Trophoblast cell (in vitro differentiated cells and primary cell): ENCODE measurements at places on chromosomes 13 and 19.
A peak's percentile ranks its signal among the peaks of the same experiment; 100 is the strongest.

DNA sequence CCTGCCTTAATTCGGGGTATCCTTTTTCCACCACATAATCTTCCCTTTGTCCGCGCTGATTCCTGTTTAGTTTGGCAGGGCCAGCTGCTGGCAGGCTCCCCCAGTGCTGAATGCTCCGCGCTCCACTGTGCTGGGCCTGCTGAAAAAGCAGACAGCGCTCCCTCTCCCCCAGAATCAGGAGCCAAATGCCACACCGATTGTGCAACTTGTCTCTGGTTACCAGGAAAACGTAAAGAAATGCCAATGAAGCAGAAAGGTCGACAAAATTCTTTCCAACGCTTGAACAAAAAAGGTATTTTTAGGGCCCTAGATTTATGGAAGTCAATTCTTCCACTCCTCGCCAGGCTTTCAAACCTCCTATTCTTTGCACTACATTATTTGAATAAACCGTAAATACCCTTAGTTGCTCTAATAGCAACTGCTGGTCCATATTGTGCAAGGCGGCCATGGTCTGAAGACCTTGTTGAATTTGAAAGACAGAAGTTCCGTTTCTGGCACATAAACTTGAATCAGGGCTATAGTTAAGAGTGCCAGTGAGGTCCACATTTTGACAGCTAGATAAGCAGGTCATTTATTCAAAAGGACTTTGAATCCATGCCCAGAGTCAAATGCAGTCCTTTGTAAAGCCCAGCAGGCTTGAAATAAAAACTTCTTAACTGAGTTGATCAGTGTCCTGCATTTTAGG, 206.7 kb upstream of the RFC3 start:
- no peaks in the 10 kb centered on the region for H3K27me3 ChIP-seq
- no peak for DNase-seq
- H3K36me3 ChIP-seq = no peaks in the 10 kb centered on the region
- H3K27ac ChIP-seq = no peak overlapping the region
- no peak overlapping the region for H3K4me3 ChIP-seq

GRCh38 chr19:16885166-16885565, 3.6 kb upstream of the F2RL3 start:
- H3K4me3 ChIP-seq = no peak overlapping the region
- no peaks in the 10 kb centered on the region for H3K27me3 ChIP-seq
- no peaks in the 10 kb centered on the region for H3K4me1 ChIP-seq
- no peak for DNase-seq

DNA sequence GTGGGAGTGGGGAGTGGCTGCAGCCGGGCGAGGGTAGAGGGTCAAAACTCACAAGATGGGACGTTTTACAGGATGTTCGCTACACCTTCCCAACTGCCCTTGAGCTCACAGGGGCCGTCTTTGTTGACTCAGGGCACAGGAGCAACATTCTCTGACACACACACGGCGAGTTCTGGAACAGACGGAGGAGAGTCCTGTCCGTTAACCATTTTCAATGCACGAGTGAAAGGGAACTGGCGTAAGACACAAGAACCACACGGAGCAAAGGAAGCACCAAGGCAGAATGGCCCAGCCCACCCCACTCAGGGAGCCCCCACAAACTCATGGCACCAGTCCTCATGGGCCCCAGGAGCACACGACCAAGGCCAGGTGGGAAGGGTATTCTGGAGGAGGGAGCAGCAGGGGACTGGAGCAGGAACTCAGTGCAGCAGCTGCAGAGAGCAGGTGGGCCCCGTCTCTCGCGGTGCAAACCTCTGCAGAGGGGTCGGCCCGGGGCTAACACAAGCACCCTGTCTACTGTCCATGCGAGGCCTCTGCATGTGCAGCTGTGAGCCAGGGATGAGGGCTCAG, 37.9 kb upstream of the ISYNA1 start:
- no peaks in the 10 kb centered on the region for H3K27me3 ChIP-seq
- no peak overlapping the region for H3K4me3 ChIP-seq
- no peak for DNase-seq
- peaks cover 17% of the 10 kb centered on the region for H3K4me1 ChIP-seq

DNA sequence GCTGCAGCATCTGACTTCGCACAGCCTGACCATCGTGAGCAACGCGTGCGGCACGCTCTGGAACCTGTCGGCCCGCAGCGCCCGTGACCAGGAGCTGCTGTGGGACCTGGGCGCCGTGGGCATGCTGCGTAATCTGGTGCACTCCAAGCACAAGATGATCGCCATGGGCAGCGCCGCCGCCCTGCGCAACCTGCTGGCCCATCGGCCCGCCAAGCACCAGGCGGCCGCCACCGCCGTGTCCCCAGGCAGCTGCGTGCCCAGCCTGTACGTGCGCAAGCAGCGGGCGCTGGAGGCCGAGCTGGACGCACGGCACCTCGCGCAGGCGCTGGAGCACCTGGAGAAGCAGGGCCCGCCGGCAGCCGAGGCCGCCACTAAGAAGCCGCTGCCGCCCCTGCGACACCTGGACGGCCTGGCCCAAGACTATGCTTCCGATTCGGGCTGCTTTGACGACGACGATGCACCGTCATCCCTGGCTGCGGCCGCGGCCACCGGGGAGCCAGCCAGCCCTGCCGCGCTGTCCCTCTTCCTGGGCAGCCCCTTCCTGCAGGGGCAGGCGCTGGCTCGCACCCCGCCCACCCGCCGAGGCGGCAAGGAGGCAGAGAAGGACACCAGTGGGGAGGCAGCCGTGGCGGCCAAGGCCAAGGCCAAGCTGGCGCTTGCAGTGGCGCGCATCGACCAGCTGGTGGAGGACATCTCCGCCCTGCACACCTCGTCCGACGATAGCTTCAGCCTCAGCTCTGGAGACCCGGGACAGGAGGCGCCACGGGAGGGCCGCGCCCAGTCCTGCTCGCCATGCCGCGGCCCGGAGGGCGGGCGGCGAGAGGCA, 13.6 kb downstream of the C19orf25 start:
- peaks cover 55% of the 10 kb centered on the region for H3K27me3 ChIP-seq
- no peak overlapping the region for H3K27ac ChIP-seq
- no peak overlapping the region for H3K4me3 ChIP-seq

GRCh38 chr13:96090240-96091101, 564 bp downstream of the HS6ST3 start:
- DNase-seq = peak; percentile 12
- H3K27ac ChIP-seq = no peak overlapping the region
- peaks cover 4% of the 10 kb centered on the region for H3K4me1 ChIP-seq
- H3K27me3 ChIP-seq = peaks cover 19% of the 10 kb centered on the region

GRCh38 chr19:55451163-55451964, 8.3 kb upstream of the SHISA7 start:
- H3K4me3 ChIP-seq = no peak overlapping the region
- peaks cover 30% of the 10 kb centered on the region for H3K27me3 ChIP-seq
- H3K36me3 ChIP-seq = peaks cover 5% of the 10 kb centered on the region
- no peak overlapping the region for H3K27ac ChIP-seq

DNA sequence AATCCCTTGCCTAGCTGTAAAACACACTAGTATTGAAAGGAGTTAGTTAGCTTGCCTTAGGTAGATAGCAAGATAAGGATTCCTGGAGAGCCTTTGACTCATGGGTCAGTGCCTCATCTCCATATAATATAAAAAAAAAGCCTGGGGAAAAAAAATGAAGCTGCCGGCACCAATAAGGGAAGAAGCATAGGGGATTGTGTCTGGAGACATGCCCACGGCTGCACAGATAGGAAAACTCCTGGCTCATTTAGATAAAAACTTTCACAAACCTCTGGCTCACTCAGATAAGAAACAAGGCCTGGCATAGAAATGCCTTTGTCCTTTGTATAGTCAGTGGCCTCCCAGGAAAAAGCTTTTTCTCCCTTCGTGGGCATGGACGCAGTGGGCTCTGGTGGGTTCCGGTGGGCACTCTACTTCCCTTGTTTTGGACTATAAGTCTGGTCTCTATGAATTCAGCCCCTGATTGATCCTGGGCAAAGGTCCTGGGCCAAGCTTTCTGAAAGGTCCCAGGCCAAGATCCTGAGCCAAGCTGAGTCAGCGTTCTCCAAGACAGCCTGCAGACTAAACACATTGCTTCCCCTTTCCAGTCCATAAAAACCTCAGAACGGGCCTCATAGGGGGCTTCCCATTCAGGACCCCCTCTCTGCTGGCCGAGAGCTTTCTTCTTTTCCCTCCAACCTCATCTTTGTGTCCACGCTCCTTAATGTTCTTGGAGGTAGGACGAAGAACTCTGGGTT, 4.9 kb upstream of the OR7A17 start:
- no peaks in the 10 kb centered on the region for H3K27me3 ChIP-seq
- no peak overlapping the region for H3K27ac ChIP-seq
- DNase-seq = peak; percentile 65
- H3K36me3 ChIP-seq = no peaks in the 10 kb centered on the region
- H3K4me1 ChIP-seq = no peaks in the 10 kb centered on the region

- no peak overlapping the region for H3K4me3 ChIP-seq
- no peak overlapping the region for H3K27ac ChIP-seq
- no peaks in the 10 kb centered on the region for H3K4me1 ChIP-seq
- no peak for DNase-seq
- no peaks in the 10 kb centered on the region for H3K36me3 ChIP-seq
Measured at GRCh38 chr19:42169486-42170413, 37.5 kb upstream of the POU2F2 start.

GRCh38 chr13:26522571-26522970, 34.9 kb upstream of the WASF3 start:
- no peaks in the 10 kb centered on the region for H3K36me3 ChIP-seq
- H3K4me1 ChIP-seq = no peaks in the 10 kb centered on the region
- no peaks in the 10 kb centered on the region for H3K27me3 ChIP-seq

DNA sequence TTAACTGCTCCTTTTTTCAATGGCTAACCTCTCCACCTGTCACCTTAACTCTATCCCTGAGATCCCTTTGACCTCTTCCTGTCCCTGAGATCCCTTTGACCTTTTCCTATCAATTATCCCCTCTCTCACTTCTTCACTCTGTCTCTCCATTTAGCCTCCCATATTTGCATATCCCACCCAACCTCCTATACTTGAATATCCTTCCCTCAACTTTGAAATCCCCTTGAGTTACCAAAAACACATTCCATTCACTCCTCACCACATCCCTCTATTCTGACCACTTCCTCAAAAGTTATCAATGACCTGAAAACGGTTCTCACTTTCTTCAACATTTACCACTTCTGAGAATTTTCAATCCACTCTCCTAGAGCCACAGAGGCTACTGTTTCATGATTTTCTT, 3.0 kb downstream of the MYCBP2 start:
- H3K4me1 ChIP-seq = peaks cover 7% of the 10 kb centered on the region
- H3K36me3 ChIP-seq = no peaks in the 10 kb centered on the region
- H3K4me3 ChIP-seq = no peak overlapping the region

DNA sequence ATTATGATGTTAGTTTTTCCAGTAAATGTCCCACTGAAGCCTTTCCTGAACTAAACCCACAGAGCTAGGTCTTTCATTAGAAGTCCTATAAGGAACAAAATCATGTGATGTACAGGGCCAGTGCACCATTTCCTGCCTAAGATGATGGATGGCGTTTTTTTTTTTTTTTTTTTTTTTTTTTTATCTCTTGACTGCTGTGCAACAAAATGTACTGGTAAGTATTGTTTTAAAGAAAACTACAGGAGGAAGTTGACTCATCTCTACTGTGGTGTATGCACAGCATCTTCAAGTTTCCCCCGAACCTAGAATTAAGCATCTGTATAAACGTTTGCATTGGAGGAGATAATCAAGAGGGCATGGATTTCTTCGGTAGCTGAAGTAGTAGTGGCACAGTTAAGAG, 197.5 kb downstream of the NBEA start:
- DNase-seq = no peak
- H3K27me3 ChIP-seq = no peaks in the 10 kb centered on the region
- H3K4me3 ChIP-seq = no peak overlapping the region
- no peaks in the 10 kb centered on the region for H3K4me1 ChIP-seq

- no peak overlapping the region for H3K4me3 ChIP-seq
- no peaks in the 10 kb centered on the region for H3K36me3 ChIP-seq
- H3K4me1 ChIP-seq = peaks cover 43% of the 10 kb centered on the region
- H3K27ac ChIP-seq = no peak overlapping the region
- no peak for DNase-seq
Measured at GRCh38 chr13:112715715-112716460, 26.1 kb downstream of the ATP11A start.

DNA sequence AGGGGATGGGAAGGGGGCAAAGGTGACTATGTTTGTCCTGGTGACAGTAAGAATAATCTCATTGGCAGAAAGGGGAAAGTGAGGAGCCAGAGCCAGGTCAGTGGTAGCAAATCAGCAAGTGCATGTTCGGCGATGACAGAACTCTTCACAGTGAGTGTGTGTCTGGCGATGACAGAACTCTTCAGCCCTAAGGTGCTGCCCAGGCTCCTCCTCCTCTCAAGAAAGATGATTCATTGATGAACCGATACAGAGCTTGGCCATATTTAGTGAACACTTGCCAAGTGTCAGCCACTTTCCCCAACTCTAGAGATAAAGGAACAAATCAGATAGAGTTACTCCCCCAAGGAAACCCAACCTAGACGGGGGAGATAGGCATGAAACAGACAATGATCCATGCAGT, 199.3 kb upstream of the UBL3 start:
- peak; percentile 71 for DNase-seq
- H3K36me3 ChIP-seq = no peaks in the 10 kb centered on the region
- H3K4me1 ChIP-seq = no peaks in the 10 kb centered on the region
- no peak overlapping the region for H3K4me3 ChIP-seq

DNA sequence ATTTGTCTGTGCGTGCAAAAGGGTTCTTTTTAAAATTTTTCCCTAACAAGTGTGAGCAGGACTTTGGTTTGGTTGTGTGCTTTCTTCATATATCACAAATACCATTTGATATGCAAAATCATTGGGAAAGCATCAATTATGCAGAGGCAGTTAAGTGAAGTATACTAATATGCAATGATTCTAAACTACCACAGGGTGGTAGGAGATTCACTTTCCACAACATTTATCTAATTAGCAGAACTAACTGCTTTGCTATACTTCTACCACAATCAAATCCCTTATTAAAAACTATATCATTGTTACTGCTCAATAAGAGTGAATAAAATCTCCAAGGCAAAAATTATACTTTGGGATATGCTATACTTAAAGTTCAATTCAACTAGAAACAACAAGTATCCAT, 2738.9 kb upstream of the PCDH20 start:
- H3K4me1 ChIP-seq = no peaks in the 10 kb centered on the region
- no peaks in the 10 kb centered on the region for H3K27me3 ChIP-seq
- no peak for DNase-seq
- no peaks in the 10 kb centered on the region for H3K36me3 ChIP-seq
- H3K4me3 ChIP-seq = no peak overlapping the region
